ENCODE measurements at places on chromosomes 12 and 14. TPM values are rescaled to one million over a fixed set of nuclear protein-coding genes. Genes with fewer than 3 reads are reported as not detected.

CMA1 gene
- not detected for total RNA-seq

TMPRSS12 gene
- total RNA-seq, result 1.2 TPM

IL22 gene
- not detected for total RNA-seq

KDM5A gene
- total RNA-seq, result 51.0 TPM

KRT85 gene
- not detected for total RNA-seq

HOXC4 gene
- total RNA-seq, result not detected

SOAT2 gene
- 0.14 TPM for total RNA-seq
